Astrocyte (in vitro differentiated cells and primary cell): ENCODE measurements at places on chromosomes 12 and 14.
A peak's percentile ranks its signal among the peaks of the same experiment; 100 is the strongest.

- H3K36me3 ChIP-seq: no peaks in the 10 kb centered on the region
- H3K27ac ChIP-seq: no peak overlapping the region
- peak; percentile 37 for DNase-seq
- peaks cover 4% of the 10 kb centered on the region for H3K4me1 ChIP-seq
- no peaks in the 10 kb centered on the region for H3K27me3 ChIP-seq
Measured at GRCh38 chr12:46933947-46934346, 108.2 kb upstream of the SLC38A4 start.

GRCh38 chr14:33794791-33795305 lies 156.0 kb downstream of the EGLN3 start:
- no peaks in the 10 kb centered on the region for H3K27me3 ChIP-seq
- no peak overlapping the region for H3K4me3 ChIP-seq
- no peaks in the 10 kb centered on the region for H3K36me3 ChIP-seq
- H3K4me1 ChIP-seq: peaks cover 26% of the 10 kb centered on the region
- no peak overlapping the region for H3K27ac ChIP-seq

- DNase-seq: no peak
- no peak overlapping the region for H3K4me3 ChIP-seq
- no peaks in the 10 kb centered on the region for H3K36me3 ChIP-seq
- H3K27me3 ChIP-seq: no peaks in the 10 kb centered on the region
Measured at GRCh38 chr14:84937449-84937848, 592.5 kb upstream of the FLRT2 start.

DNA sequence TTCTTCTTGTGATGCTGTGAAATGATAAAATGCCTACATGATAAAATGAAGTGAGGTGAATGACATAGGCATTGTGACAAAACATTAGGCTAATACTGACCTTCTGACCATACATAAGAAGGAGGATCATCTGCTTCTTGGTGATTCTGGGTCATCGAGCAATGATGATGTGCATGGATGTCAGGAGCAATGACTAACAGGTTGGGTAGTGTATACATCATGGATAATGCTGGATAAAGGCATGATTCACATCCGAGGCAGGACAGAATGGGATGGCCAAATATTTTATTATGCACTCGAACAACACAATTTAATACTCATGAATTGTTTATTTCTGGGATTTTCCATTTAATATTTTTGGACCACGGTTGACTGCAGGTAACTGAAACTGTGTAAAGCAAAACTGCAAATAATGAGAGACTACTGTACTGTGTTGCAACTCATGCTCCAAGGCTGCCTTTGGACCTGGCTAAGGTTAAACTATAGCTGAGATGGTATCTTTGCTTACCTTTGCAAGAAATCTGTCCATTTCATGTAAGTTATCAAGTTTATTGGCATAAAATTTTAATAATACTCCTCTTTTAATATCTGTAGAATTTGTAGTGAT lies 7.6 kb upstream of the SLC25A21 start:
- no peaks in the 10 kb centered on the region for H3K27me3 ChIP-seq
- no peak overlapping the region for H3K27ac ChIP-seq
- no peak overlapping the region for H3K4me3 ChIP-seq
- no peaks in the 10 kb centered on the region for H3K4me1 ChIP-seq
- peak; percentile 6 for DNase-seq

GRCh38 chr12:21438643-21439042 lies 1.2 kb downstream of the PYROXD1 start:
- no peaks in the 10 kb centered on the region for H3K36me3 ChIP-seq
- H3K27ac ChIP-seq: no peak overlapping the region
- H3K27me3 ChIP-seq: no peaks in the 10 kb centered on the region
- DNase-seq: no peak
- H3K4me1 ChIP-seq: peaks cover 4% of the 10 kb centered on the region

DNA sequence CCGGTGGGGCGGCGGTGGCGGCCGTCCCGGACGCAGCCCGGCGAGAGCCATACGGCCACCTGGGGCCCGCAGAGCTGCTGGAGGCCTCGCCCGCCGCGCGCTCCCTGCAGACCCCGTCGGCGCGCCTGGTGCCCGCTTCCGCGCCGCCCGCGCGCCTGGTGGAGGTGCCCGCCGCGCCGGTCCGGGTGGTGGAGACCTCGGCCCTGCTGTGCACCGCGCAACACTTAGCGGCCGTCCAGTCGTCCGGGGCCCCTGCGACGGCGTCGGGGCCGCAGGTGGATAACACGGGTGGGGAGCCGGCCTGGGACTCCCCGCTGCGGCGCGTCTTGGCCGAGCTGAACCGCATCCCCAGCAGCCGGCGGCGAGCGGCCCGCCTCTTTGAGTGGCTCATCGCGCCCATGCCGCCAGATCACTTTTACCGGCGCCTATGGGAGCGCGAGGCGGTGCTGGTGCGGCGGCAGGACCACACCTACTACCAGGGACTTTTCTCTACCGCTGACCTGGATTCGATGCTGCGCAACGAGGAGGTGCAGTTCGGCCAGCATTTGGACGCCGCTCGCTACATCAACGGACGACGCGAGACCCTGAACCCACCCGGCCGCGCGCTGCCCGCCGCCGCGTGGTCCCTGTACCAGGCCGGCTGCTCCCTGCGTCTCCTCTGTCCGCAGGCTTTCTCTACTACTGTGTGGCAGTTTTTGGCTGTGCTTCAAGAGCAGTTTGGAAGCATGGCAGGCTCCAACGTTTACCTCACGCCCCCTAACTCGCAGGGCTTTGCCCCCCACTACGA lies 716 bp downstream of the RIOX1 start:
- DNase-seq: peak; percentile 65
- H3K36me3 ChIP-seq: peaks cover 4% of the 10 kb centered on the region
- peaks cover 15% of the 10 kb centered on the region for H3K4me1 ChIP-seq
- H3K27ac ChIP-seq: peak overlapping the region; percentile 66

DNA sequence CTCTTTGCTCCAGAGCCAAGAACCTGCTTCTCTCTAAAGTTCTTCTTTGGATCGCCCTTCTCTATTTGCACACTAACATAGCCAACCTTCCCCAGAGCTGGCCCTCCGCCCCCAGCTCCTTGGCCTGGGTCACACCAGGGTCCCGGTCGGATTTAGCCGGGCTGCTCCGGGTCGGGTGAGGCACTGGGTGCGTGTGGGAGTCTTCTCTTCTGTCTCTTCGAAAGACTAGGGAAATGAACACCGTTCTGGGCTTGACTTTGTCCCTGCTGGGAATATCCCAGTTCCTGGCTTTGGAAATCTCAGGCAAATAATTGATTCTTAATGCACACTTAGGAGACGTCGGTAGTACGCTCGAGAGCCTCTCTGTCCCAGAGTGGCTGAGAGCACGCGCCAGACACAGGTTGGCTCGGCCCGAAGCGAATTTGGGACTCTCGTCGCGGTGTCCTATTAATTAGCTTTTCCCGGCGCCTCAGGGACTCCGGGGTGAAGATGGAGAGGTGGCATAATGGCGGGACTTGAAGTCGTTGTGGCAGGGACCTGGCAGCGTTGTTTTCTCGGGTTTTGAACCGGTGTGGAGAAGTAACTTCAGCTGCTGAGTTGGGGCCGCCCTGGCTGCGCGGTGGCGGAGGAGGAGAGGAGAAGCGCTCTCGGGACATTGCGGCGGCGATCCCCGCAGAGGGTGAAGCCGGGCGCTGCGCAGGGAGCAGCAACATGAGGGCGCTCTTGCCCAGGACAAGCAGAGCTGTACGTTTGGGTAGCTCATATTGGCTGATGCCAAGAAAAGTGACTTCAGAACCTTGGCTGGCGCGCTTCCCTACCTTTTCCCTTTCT lies 7.5 kb downstream of the FOXG1 start:
- DNase-seq: peak; percentile 36
- H3K4me3 ChIP-seq: peak overlapping the region; percentile 52
- peaks cover 81% of the 10 kb centered on the region for H3K27me3 ChIP-seq
- no peaks in the 10 kb centered on the region for H3K36me3 ChIP-seq

- H3K27ac ChIP-seq: no peak overlapping the region
- no peak overlapping the region for H3K4me3 ChIP-seq
- no peaks in the 10 kb centered on the region for H3K4me1 ChIP-seq
- H3K36me3 ChIP-seq: no peaks in the 10 kb centered on the region
- DNase-seq: peak; percentile 1
Measured at GRCh38 chr12:60421741-60422140, 825.9 kb downstream of the SLC16A7 start.

DNA sequence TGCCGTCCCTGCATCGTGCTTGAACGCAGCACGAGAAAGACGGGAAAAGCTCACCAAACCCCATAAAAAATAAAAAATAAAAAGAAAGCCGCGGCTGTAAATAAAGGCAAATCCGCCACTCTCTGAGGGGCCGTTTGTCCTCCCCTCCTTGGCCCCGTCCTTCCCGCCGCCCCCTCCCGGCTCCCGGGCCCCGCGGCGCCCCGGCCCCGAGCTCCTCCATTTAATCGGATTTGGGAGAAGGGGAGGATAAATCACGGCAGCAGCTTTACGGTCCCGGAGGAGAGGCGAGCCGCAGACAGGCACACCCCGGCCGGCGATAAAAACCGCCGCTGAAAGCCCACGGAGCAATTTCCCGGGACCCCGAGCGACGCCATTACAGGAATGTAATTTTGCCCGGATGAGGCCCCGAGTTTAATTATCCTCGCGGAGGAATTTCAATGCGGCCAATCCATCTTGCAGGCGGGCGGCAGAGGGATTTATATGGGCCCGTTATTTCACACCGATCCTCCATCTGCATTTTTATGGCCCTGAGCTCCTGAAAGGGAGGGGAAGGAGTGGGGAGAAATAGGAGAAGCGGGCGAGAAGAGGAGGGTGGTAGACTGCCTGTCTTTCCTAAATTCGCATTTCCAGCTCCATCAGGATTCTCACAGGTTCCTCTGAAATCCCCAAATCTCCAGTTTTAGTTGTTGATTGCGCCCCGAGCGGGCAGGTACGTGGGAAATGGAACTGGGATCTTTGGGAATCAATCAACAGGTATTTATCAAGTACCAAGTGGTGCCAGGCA lies 1.3 kb upstream of the ATP5MC2 start:
- no peaks in the 10 kb centered on the region for H3K27me3 ChIP-seq
- DNase-seq: no peak
- peak overlapping the region; percentile 48 for H3K4me3 ChIP-seq
- peaks cover 24% of the 10 kb centered on the region for H3K4me1 ChIP-seq

DNA sequence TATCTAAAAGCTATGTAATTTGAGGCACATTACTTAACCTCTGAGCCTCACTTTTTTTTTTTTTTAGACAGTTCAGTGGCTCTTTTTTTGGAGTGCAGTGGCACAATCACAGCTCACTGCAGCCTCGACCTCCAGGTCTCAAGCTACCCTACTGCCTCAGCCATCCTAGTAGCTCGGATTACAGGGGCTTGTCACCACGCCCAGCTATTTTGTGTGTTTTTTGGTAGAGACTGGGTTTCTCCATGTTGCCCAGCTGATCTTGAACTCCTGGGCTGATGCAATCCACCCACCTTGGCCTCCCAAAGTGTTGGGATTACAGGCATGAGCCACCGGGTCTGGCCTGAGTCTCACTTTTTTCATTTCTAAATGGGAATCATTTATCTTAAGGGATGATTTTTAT lies 192.0 kb upstream of the PDZRN4 start:
- no peak for DNase-seq
- no peaks in the 10 kb centered on the region for H3K4me1 ChIP-seq
- H3K27me3 ChIP-seq: no peaks in the 10 kb centered on the region

DNA sequence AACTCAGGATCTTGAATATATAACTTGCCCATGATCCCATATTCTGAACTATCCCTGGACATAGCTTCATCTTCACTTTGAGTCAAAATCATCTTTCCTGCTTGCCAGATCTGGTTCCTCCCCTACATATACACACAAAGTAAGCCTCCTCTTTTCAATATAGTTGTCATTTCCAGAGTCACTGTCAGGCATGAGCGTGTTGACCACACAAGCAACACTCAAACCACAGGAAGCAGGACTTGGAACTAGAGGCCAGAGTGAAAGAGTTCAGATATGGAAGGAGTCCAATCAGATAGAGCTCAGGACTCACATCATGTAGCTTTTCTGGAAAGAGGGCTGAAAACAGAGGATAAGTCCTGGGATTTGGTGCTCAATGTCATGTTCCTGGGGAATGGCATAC lies 1140.6 kb downstream of the BCL11B start:
- H3K36me3 ChIP-seq: no peaks in the 10 kb centered on the region
- H3K4me1 ChIP-seq: peaks cover 9% of the 10 kb centered on the region
- no peak overlapping the region for H3K4me3 ChIP-seq
- peaks cover 2% of the 10 kb centered on the region for H3K27me3 ChIP-seq

DNA sequence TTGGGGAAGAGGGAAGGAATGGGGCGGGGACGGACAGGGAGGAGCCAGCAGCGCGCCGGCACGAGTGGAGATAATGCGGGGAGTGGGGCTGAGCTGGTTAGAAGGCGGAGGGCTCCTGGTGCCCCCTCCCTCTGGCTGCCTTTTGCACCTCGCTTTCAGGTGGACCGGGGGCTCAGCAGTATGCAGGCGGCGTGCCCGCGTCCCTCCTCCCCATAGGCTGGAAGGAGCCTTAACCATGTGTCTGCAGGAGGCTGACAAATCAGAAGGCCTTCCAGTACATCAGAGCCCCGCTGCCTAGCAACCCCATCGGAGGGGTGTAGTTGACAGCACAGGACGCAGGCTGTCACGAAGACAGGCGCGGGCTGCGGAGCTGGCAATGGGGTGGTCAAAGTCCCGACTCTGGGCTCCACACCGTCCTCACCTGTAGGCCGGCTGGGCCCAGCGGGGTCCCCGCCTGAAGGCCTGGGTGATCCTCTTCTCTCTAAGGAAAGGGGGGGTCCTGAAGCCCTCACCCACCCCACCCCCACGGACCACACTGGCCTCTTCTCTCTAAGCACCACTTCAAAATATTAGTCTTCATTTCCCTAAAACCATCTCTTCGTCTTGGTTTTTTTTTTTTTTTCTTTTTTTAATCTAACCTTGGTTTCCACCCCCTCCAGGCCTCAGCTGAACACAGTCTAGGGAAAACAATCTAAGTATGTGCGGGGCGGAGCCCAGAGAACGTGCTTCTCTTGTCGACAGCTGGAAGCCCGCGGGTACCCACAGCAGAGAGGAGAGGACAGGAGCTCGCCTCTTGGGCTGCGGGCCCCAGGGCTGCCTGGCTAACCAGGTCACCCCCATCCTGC lies 44.5 kb downstream of the KDM2B start:
- H3K27me3 ChIP-seq: no peaks in the 10 kb centered on the region
- DNase-seq: peak; percentile 76
- peak overlapping the region; percentile 8 for H3K27ac ChIP-seq
- peaks cover 26% of the 10 kb centered on the region for H3K4me1 ChIP-seq

DNA sequence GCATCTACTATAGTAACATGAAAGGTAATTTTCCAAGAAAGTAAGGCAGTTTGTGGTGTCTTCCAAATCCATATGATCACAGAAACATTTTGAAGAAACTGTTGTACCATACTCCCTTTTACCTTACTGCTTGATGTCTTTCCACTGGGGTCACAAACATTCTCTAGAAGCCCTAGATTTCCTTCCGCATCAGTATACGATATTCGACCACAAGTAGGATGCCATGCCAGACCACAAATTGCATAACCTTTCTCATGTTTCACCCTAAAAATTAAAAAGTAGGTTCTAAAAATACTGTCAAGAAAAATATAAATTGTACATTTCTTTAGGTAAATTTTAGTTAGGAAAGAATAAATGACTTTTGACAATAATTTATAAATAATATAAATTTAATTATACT lies 26.5 kb downstream of the WDHD1 start:
- H3K36me3 ChIP-seq: peaks cover 3% of the 10 kb centered on the region
- H3K4me3 ChIP-seq: no peak overlapping the region
- H3K4me1 ChIP-seq: no peaks in the 10 kb centered on the region
